ENCODE measurements at places on chromosomes 3 and 15.

- no peak for DNase-seq
Observed at GRCh38 chr3:71693641-71694040, 31.6 kb downstream of the EIF4E3 start.

- no peak for DNase-seq
Observed at GRCh38 chr3:183477801-183478456, 49.5 kb upstream of the MCF2L2 start.

DNA sequence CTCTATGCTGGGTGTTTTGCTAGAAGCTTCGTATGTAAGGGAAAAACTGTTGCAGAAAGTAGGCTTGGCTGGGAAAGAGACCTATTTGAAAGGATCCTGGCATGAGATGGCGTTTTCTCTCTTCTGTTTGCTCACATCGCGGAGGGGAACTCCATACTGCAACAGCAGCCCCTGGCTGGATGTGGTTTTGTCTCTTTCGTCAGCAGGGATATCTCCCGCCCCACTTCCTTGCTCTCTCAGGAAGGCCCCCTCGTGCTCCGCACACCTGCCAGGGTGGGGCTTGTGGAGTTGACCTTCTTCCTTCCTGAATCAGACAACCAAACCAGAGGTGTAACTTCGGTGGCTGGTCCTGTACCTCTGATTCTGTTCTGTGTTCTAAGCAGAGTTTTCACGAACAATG, 26.4 kb upstream of the MYZAP start:
- DNase-seq = no peak

DNA sequence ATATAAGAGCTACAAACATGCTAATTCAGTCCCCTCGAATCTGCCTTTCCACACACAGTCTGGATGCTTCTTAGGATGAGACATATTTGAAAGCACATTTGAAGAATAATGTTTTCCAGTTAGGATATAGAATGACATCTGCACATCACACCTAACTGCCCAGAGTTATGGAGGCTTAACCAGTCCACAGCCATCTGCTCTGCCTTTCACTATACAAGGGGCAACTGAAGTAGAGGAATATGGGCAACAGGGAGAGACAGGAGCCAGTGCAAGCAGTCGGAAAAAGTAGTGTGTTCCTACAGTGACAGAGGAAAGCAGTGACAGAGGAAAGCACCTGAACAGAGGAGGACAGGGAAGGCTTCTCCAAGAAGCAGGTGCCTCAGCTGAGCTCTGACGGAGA, 79.0 kb upstream of the CLDN18 start:
- no peak for DNase-seq

GRCh38 chr15:75455424-75455981, 4.0 kb upstream of the SIN3A start:
- peak; percentile 83 for DNase-seq

DNA sequence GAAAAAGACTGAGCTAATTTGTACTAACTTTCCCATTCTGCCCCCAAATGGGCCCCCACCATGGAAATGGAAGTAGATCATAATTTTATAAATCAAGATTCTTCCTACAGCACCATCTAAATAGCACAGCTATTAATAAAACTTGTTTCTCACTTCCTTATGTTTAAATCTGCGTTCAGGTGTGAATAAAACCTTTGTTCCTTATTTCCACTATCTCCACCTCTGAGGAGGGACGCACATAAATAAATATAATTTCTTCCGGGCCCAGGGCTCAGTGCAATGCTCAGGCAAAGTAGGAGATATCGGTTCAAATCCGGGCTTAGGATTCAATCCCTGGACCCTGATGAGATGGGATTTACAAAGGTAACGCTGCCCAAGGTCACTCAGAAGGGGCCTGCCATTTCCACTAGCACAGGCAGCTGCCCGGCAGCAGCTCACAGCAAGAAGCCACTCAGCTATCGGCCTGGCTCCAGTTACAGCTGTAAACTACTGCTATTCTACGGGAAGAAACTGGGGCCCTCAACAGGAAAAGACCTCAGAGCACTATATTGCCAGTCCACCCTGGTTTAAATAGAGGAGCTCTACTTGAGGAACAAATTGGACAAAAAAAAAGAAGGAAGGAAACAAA, 52.5 kb downstream of the FOXP1 start:
- DNase-seq = no peak

- DNase-seq = peak; percentile 30
Observed at GRCh38 chr3:61637088-61638051, 76.0 kb downstream of the PTPRG start.

DNA sequence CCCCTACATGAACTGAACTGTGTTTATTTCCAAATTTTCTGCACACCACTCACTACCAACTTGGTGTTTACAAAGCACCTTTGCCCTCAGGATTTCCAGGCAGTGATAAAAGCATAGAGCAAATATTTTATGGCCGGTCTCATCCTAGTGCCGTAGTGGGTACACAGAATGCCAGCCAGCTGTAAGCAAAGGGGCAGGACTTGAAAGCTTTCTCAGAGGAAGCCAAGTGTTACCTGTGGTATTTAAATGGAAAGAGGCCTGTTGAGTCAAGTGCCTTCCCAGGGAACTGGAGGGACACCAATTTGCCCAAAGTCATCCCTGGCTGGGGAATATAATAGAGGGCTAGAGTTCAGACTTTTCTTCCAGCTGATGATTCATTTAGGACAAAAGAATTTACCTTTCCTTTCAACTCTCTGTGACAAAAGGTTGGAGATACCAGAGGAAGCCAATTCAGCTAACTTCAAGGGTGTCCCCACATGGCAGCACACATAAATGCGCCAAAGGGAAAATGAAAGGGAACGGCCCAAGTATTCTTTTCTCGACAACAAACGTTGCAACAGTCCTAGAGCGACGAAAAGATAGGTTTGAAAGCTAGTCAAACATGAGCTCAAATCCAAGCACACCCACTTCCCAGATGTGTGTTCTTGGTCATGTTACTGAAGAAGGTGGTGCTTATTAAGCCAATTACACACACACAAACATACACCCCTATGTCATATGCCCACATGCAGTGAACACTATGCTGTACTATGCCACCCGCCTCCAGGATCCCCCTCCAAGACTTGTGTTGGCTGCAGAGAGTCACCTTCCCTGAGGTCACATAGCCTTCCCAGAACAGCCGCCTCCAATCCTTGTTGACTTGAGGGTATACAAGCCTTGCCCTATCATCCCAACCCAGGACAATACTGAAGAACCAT, 27.7 kb downstream of the MAGI1 start:
- DNase-seq = no peak

DNA sequence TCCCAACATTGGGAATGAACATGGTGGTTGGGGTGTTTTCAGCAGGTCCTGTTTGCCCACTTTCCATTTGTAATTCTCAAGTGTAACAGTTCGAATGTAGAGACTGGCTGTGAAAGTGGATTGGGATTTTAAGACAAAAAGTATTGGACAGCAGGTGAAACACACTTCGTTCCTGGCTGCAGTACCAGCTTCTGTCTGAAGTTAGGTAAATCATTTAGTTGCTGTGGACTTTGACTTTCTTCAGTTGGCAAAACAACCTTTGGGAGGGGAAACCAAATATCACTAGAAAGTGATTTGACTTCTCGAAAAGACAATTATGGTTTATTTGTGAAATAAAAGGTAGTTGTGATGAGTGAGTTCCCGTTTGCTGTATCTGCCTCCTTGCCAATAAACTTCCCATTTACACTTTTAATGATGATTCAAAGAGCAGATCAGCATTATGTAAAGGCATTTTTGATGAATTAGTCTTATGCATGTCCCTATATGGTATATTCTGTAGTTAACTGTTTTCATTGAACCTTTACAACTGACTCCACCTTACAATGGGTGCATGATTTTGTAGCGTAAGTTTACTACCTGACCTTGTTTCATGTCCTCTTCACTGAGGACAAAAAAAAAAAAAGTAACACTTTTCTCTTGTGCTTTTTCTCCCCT, 34.0 kb downstream of the FNDC3B start:
- no peak for DNase-seq

DNA sequence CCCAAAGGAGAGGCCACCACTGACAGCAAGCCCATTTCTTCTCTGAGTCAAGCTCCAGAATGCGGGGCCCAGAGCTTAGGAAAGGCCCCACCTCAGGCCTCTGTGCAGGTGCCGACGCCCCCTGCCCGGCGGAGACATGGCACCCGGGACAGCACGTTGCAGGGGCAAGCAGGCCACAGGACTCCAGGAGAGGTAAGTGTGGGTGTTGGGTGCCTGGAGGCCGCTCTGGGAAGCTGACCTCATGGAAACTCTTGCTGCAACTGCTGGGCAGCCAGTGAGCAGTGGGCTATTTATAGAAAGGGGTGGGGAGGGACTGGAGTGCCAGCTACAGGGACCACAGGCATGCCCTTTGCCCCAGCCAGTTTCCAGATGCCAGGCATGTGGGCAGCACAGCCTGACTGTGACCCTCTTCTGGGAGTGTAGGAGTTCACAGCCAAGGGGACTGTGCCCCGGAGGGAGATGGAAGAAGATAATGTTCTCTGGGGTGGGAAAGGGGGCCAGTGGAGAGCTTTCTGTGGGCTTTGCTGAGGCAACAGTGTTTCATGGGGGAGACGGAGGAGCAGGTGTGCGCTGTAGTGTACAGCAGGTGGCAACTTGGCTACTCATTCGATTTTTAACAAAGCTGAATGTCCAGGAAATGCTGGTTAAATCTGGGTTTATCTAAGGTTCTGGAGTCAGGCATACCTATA, 23.7 kb downstream of the ALPK3 start:
- peak; percentile 49 for DNase-seq

DNA sequence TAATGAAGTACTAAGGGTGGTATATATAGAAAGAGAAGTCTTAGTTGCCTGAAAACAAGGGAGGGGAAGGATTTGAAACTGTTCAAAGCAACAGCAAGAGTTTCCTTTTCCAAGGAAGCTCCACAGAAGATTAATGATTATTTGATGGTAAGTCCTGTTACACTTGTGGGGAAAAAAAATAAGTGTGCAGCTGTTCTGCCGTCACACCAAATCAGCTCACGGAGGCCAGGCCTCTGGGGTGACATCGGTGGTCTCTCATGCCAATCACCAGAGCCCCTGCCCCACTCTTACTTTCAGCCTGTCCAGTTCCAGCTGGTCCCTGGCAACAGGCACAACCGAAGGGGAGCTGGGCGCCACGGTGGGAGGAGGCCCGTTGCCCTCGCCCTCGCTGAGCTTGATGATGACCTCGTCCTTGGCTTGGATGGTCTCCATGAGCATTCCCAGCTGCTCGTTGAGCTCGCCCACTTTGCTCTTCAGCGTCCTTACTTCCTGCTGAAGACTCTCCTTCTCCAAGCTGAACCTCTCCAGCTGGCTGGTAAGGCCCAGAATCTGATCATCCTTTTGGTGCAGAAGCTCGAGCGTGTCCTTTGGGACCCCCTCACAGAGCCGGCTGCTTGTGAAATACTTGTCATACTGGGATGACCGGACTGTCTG, 53.5 kb downstream of the TBC1D2B start:
- DNase-seq = no peak

DNA sequence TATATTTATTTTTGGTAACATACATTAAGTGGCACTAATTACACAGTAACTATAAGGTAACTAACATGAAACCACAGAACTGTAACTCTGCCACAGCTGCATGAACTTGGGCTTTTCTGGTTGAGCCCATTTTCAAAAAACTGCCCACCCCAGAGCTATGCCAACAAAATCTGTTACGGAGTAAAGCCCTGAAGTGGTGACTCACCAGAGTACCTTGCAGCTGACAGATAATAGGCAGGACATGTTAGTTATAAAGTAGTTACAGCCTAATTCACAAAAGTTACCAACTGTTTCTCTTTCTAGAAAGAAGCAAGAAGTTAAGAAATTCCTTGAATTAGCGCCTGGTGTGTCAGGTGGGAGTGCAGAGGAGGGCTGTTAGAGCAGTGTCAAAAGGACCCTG, 1.5 kb upstream of the GPX1 start:
- DNase-seq = peak; percentile 48

- DNase-seq = no peak
Observed at GRCh38 chr3:148992635-148993255, 1.4 kb downstream of the GYG1 start.

DNA sequence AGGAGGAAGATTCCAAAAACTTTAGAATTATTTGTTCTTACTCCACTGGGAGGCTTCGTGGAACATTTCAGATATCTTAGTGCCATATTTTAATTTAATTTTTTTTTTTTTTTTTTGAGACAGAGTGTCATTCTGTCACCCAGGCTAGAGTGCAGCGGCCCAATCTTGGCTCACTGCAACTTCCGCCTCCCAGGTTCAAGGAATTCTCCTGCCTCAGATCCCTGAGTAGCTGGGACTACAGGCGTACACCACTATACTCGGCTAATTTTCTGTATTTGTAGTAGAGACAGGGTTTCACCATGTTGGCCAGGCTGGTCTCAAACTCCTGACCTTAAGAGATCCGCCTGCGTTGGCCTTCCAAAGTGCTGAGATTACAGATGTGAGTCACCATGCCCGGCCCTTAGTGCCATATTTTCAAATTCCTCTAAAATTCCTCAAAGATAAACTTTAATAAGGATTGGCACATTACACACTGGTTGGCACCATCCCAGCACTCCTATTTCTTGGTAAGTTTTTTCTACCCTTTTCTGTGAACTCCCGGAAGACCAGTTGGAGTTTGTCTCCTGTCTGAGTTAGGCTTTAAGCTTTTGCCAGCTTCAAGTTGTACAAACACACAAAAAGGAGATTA, 693.7 kb downstream of the MCTP2 start:
- no peak for DNase-seq

DNA sequence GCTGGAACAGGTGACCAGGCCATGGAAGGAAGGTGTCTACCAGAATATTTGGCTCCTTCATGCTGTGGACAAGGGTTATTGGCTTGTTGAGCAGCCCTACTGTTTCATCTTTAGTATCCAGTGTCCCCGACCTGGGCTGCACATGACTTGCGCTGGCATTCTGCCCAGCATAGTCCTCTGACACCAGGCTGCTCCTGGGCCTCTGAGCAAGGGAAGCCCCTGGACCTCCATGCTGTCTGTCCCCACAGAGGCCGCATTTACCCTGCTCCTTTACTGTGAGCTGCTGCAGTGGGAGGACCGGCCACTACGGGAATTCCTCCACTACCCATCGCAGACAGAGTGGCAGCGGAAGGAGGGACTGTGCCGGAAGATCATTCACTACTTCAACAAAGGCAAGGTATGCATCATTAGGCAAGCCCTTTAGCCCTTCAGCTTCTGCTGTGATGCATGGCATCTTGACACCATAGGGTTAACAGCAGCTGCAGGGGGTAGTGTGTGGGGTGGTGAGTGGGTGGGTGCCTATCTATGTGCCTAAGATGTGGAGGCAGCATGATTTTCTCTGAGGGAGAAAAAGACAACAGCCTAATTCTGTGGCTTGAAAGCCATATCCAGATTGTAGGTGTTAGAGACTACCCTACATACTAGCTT, 44.0 kb upstream of the MANF start:
- peak; percentile 39 for DNase-seq

DNA sequence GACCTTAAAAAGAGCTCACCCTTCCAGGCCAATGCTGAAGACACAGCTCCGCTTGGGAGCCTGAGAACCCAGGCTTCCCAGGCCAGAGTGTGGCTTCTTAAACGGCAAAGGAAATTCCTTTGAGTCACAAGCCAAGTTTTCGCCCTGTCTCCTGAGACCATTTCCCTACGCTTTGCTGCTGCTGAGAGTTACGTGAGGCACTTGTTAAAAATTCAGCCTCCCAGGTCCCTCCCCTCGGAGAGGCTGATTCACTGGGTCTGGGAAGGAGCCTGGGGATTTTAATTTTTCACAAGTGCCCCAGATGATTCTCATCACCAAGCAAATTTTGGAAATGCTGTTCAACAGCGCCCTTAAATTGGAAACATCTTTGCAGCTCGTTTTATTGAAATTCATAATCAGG, 25.5 kb downstream of the RLBP1 start:
- DNase-seq = peak; percentile 93

GRCh38 chr3:134972836-134973455, 177.9 kb downstream of the EPHB1 start:
- no peak for DNase-seq
